Immature natural killer cell (primary cell): ENCODE measurements at places on chromosomes 12 and 14.

DNA sequence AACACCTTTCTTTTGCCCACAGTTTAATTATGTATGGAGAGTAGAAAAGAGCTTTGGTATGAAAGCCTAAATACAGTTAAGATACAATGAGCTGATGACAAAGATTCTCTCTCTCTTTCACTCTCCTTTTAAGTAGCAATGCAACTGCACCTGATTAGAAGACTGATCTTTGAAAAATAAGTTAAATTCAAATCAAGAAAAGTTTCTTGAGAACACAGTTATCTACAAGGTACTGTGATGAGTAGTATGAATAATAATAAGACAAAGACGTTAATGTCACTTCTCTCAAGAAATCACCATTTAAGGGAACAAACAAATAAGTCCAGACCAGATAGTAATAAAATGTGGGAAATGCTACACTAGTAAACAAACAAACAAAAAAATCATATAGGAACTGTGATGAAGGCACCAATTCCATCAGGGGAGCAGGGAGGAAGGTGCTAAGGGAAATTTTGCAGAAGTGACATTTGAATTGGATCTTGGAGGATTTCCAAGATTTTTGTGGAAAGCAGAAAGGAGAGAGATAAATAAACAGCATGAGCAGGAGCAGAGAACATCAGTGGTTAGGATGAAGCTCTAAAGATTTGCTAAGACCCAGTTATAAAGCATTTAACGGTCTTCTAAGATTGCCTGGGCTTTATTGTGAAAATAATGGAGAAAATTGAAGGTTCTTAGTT, 65.2 kb upstream of the STK38L start:
- no peak for DNase-seq
- H3K27me3 ChIP-seq: no peaks in the 10 kb centered on the region
- no peak overlapping the region for H3K4me3 ChIP-seq
- H3K4me1 ChIP-seq: no peaks in the 10 kb centered on the region
- no peaks in the 10 kb centered on the region for H3K36me3 ChIP-seq
- H3K27ac ChIP-seq: no peak overlapping the region

GRCh38 chr12:64680235-64680634, 69.9 kb downstream of the RASSF3 start:
- peak overlapping the region; percentile 99 for H3K27ac ChIP-seq
- peaks cover 8% of the 10 kb centered on the region for H3K36me3 ChIP-seq
- peak overlapping the region; percentile 75 for H3K4me3 ChIP-seq
- DNase-seq: no peak
- peaks cover 13% of the 10 kb centered on the region for H3K27me3 ChIP-seq
- H3K4me1 ChIP-seq: peaks cover 98% of the 10 kb centered on the region

DNA sequence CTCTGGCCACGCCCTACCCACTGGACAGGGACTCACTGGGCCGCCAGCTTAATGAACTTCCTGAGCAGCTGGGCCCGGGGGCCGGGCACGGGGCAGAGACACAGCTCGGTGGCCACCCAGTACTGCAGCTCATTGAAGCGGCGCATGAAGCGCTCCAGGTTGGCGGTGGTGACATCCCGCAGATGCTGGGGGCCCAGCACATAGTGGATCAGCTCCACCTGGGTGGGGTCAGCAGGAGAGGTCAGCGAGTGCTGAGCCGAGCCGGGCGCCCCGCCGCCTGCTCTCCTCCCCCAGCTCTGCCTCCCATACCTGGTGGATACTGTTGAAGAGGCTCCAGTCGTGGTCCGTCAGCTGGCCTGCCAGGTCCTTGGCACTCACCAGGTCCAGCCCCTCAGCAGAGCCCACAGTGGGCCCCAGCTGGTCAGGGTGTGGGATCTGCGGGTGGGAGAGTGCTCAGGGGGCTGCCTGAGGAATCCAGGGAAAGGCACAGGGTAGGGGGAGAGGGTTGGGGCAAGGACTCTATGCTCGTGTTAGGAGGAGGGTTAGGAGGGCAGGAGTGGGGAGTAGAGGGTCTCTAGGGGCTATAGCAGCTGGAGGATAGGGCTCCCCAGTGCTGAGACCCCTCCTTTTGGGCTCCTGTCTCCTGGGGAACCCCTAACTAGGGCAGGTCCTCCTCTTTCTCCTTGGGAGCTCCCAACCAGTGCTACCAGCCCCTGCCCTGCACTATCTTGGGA, 15.5 kb upstream of the ENDOU start:
- peaks cover 8% of the 10 kb centered on the region for H3K27me3 ChIP-seq
- H3K4me1 ChIP-seq: peaks cover 13% of the 10 kb centered on the region
- H3K4me3 ChIP-seq: peak overlapping the region; percentile 65
- peak overlapping the region; percentile 51 for H3K27ac ChIP-seq

DNA sequence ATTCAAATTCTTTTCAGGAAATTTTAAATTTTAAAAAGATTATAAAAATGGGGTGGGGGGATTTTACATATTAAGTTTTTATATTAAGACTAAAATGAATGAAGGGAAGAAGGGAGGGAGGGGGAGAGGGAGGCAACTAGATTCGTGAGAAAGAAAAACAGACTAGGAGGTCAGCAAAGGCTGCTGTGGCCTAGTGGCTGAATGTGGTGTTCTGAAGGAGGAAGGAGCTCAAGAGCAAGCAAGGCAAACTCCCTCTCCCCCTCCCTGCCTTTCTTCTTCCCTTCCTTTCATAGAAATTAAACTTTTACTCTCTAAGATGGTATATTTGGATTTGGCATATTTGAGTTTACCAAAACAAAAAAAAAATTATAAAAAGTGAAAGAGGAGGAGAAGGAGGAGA, 18.1 kb downstream of the DYRK2 start:
- peaks cover 5% of the 10 kb centered on the region for H3K36me3 ChIP-seq
- DNase-seq: no peak
- H3K4me3 ChIP-seq: no peak overlapping the region
- H3K27ac ChIP-seq: peak overlapping the region; percentile 65
- no peaks in the 10 kb centered on the region for H3K27me3 ChIP-seq
- H3K4me1 ChIP-seq: peaks cover 98% of the 10 kb centered on the region

- peaks cover 10% of the 10 kb centered on the region for H3K36me3 ChIP-seq
- no peaks in the 10 kb centered on the region for H3K27me3 ChIP-seq
These were observed 214.8 kb downstream of the DPF3 start for GRCh38 chr14:72679141-72679535.
